ENCODE measurements at places on chromosomes 7 and 10.

DNA sequence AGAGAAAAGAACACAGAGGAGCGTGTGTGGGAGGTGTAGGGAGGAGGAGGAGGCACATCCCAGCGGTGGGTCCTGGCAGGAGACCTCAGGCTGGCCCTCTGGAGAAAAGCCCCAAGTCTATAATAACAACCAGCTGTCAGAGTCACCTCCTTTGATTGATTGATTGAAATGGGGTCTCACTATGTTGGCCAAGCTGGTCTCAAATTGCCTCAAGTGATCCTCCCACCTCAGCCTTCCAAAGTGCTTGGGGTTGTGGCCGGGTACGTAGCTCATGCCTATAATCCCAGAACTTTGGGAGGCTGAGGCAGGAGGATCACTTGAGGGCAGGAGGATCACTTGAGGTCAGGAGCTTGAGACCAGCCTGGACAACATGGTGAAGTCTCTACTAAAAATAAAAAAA lies 103.0 kb upstream of the ANLN start:
- no peak for DNase-seq

- DNase-seq = no peak
Observed at GRCh38 chr7:13259930-13260329, 572.5 kb downstream of the ARL4A start.

DNA sequence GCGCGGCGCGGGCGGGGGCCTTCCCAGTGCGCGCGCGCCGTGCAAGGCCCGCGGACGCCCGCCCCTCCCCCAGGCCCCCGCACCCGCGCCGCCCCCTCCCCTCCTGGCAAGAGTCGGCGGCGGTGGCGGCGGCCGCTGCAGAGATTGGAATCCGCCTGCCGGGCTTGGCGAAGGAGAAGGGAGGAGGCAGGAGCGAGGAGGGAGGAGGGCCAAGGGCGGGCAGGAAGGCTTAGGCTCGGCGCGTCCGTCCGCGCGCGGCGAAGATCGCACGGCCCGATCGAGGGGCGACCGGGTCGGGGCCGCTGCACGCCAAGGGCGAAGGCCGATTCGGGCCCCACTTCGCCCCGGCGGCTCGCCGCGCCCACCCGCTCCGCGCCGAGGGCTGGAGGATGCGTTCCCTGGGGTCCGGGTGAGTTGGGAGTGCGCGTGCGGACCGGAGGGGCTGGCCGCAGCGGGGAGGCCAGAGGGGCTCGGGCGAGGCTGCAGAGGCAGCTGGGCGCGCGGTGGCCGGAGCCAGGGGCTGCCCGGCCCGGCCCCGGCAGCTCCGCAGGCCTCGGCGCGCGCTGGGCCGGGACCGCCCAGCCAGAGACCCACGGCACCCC lies at the start of gene BMPR1A:
Gene BMPR1A, plus strand, starts transcription at position 109 of the 602 bp plus-strand sequence. CDS start 119,400 bp downstream, outside the sequence.
- no peak for DNase-seq

- DNase-seq = no peak
Observed at GRCh38 chr7:115707258-115708012, 323.1 kb downstream of the TFEC start.

GRCh38 chr7:112079673-112080072 lies 126.5 kb downstream of the DOCK4 start:
- no peak for DNase-seq

DNA sequence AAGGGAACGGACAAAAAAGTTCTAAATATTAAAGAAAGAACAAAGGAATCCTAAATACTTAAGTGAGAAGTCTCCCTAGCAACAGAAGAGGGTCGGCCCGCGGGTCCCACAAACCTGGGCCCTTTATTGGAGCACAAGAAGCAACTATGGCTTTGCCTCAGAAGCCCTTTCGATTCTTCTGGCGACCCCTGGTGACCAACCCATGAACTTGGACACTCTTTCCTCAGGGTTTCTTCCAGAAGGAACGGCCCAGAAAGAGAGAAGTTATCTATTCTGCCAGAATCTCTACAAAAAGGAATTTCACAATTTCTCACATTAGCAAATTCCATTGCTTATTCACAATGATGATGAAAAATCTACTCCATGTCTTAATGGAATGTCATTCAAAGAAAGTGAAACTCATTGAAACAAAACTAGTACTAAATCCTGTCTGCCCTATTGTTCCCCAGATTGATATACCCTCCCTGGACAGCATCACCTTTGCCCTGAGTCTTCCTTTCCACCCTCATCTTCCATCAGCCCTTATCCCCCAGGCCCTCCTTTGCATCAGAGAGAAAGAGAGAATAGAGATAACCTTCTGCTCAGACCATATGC lies 43.7 kb downstream of the CPVL start:
- DNase-seq = no peak

- no peak for DNase-seq
Observed at GRCh38 chr7:131154380-131154779, 173.3 kb upstream of the MKLN1 start.

GRCh38 chr10:7551289-7551688 lies 115.5 kb downstream of the ITIH5 start:
- DNase-seq = no peak

DNA sequence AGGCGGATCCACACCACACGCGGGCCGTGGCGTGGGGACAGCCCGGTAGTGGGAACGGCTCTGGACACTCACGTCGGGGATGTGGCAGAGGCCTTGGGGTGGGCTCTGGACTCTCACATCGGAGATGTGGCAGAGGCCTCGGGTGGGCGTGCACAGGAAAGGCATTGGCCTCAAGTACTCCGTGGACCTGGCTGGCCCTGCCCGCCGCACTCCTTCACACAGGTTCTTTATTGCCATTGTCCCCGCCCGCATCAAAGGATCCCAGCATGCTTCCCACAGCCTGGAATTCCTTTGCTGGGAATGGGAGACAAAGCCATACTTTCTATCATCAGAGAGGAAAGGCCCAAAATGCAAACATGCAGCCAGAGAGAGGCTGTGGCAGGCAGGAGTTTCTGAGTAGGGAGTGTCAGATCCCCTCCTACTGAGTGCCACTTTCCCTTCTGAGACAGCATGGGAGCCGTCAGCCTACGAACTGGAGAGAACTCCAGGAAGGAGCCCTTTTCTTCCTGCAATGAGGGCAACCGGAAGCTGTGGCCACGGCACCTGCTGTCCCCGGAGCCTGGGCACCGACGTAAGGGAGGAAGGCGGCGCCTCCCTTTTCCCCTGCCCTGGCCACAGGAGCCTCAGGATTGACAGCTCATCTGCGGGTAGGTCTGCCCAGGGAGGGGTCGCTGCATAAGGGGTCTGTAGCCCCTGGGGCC lies 51.5 kb downstream of the RBM17 start:
- no peak for DNase-seq

DNA sequence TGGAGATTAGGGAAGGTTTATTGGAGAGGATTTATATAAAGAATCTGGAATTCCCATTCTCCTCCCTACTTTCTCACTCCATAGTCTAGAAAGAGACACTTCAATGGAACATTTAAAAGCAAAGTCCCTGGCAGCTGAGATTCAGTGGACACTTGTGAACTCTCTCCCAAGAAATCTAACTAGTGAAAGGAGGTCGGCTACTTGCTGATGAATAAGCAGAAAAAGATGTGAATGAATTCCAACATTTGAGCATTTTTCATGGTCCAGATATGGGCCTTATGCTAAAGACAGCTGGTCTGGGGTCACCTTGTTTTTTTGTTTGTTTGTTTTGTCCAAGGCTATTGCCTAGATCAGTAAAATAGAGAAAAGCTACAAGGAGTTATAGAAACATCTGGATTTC lies 141.1 kb upstream of the LRRTM3 start:
- no peak for DNase-seq

GRCh38 chr10:113412161-113412560 lies 140.7 kb upstream of the HABP2 start:
- no peak for DNase-seq

GRCh38 chr7:68977385-68978055 lies 620.8 kb upstream of the AUTS2 start:
- no peak for DNase-seq

DNA sequence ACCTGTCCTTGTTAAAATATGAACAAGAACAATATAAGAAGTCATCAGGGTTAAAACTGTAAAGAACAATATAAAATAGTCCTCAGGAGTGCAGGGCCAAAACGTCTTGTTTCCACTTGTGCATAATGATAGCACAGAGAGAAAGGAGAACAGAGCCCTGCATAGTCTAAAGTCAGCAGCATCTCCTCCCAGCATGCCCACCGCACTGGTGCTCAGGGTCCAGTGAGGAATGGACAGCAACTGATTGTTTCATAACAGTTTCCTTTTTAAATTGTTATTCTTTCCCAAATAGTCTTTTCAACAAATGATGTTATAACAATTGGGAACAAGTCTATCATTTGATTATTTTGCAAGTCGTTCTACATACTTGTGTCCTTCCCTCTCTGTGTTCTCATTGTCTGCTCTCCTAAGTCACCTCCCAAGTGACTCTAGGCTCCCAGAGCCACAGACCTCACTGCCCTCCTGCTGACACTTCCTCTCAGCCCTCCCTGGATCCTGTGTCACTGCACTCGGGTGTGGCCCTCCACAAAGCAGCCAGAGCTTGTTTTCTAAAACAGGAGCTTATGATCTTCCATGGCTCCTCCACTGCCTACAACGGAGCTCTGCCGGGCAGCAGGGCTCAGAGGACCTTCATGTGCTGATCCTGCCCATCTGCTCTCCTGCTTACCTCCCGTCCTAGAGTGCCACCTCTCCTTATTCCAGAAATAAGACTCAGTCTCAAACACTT lies 27.6 kb downstream of the COBL start:
- DNase-seq = no peak

GRCh38 chr7:23963461-23964165 lies 253.6 kb downstream of the STK31 start:
- no peak for DNase-seq

GRCh38 chr10:77226452-77226851 lies 411.2 kb downstream of the KCNMA1 start:
- no peak for DNase-seq

DNA sequence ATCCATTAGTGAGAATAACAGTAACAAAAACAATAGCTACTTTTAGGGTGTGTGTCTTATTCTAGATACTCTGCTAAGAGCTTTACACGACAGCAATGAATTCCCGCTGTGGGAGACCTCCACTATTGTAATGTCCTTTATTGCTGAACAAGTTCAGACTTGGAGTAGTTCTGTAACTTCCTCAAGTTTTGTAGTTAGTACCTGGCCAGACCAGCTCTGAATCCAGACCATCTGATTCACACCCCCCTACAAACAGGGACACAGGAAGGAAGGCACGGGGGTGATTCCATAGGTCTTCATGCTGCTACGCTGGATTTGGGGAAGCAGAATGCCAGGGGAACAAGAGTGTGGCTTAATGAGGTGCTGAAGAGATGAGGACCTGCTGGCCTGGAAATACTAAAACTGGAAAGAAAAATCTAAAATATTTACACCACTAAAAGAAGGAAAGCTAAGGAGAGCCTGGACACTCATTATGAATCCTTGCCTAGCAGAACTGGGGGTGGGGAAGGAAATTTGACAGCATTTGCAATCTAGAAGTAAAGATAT lies 194.6 kb upstream of the TMEM72 start:
- no peak for DNase-seq

DNA sequence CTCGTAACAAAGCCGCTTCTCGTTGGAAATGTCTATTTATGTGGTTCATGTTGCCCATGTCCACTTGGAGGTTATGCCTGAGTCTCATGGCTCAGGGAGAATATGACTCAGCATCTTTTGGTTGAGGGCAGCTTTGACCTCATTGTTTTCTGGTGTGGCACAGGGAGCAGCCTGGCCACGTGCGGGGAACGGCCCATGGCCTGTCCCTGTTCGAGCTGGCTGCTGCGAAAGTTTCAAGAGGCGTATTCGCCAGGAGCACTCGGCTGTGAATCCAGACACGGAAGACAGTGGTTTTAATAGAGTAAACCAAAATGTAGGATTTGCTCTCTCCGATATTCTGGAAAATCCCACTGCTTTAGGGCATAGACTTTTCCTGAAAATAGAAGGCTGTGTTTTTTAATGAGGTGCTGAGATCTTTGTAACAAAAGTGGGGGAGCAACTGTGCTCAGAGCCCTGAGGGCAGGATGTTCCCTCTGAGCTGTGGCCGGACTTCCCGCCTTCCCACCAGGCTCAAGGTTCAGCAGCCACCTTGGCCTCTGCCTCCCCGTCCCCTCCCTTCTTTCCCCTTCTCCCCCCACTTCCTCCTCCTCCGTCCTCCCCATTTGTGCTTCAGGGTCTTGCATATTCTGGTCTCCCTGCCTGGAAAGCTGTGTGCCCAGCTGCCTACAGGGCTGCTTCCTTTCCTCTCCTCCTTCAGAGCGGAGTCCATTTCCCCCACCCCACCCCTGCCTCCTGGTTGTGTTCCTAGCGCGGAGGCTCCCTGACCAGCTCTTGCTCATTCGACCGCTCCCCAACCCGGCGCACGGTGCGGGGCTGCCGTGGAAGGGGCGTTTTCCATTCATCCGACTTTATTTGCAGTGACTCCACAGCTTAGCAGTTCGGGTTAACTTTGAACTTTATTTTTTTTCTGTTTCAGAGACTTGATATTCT lies 642.0 kb downstream of the SDK1 start:
- DNase-seq = no peak

DNA sequence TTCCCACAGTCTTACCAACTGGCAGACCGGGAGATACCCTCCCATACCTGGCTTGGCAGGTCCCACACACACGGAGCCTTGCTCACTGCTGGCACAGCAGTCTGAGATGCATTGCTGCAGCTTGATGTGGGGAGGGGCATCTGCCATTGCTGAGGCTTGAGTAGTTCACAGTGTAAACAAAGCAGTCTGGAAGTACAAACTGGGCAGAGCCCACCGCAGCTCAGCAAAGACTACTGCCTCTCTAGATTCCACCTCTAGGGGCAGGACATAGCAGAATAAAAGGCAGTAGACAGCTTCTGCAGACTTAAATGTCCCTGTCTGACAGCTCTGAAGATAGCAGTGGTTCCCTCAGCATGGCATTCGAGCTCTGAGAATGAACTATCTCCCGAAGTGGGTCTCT lies 69.6 kb upstream of the RELN start:
- DNase-seq = no peak

DNA sequence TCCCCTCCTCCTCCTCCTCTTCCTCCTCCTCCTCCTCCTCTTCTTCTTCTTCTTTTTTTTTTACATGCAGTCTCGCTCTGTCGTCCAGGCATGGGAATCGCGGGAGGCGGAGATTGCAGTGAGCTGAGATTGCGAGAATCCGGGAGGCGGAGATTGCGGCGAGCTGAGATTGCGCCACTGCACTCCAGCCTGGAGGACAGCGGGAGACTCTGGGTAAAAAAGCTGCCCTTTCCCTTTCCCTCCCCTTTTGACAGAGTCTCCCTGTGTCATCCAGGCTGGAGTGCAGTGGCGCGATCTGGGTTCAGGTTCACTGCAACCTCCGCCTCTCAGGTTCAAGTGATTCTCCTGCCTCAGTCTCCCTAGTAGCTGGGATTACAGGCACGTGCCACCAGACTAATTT lies 168.1 kb upstream of the MALRD1 start:
- DNase-seq = no peak
